ENCODE measurements at places on chromosomes 2 and 18.

GRCh38 chr2:36450466-36451196, 95.1 kb downstream of the CRIM1 start:
- DNase-seq: no peak

DNA sequence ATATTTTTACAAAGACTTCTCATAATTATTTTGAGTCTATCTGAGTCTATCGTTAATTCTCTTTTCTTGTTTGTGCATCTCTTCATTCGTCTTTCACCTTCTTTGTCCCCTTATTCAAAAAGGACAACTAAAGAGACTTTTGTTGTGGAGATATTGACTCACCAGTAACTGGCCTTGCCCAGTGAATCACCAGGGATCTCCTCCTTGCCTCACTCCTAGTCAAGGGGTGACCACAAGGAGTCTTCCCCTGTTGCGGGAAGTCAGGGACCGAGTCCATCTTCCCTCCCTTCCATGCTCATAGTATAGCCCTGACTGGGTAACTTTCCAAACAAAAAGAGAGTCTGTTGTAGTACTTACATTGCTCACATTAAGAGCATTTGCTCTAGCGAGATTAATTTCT, 158.9 kb downstream of the NEB start:
- no peak for DNase-seq

DNA sequence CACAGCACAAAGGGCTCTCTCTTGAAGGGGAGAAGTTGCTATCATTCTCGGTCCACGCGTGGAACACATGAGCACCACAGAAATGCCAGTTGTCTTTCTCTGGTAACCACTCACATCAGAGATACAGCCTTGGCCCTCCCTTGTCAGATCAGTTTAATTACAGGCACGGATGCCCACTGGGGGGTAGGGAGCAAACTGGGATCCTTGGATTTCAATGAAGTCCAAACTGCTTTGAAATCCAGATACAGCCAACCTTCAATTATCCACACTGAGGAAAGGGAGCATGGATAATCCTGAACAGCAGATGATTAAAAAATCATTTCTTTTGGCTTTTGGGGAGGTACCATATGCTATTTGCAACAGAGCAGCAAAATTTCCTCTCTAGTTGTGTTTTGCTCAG, 63.7 kb upstream of the DAPL1 start:
- DNase-seq: no peak

- DNase-seq: no peak
These were observed 579.2 kb downstream of the BCL11A start for GRCh38 chr2:59974051-59974766.

DNA sequence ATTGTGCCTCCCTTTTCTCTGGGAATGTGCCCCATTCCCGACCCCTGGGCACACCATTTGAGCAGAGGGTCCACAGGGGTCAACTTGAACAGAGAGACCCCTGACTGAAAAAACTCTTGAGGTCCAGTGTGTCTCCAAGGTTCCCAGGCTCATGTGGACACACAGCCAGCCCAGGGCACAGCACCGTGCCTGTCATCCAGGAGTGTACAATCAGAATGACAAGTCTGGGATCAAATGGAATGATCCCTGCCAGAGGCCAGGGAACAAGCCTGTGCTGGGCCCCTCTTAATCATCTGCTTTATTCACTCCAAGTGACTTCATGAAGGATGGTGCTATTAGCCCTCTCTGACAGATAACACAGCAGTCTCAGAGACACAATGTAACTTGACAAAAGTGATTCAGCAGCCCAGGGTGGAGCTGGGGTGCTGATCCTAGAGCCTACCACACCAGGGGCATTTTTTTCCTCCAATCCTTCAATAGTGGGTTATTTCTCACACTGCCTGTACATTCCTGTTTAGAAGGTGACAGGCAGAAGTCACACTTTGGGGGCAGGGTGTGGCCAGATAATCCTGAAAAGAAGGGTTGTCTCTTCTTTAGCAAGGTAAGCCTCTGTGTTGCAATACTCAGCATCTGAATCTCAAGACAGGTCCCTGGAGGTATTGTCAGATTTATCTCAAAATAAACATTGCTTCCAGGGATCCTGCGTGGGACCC, 84.0 kb upstream of the TMEM200C start:
- no peak for DNase-seq

- no peak for DNase-seq
These were observed 592 bp upstream of the MARS2 start for GRCh38 chr2:197704434-197705120.

DNA sequence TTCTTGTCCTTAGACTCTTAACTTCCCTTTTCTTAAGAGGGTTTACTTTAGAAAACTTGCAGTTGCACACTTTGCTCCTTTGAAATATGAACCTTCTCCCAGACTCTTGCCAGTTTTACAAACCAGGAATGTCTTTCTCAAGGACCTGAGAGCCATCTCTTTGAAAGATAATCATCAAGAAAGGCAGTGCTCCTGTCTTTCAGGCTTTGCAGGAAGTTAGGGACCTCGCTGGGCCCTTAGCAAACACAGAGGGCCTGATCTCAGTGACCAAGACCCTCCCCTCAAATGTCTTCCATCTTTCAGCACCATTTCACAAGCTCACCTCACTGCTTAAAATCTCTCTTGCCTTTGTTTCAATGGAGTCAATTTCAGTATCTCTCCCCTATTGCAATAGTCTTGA, 32.0 kb upstream of the NYAP2 start:
- no peak for DNase-seq

- DNase-seq: peak; percentile 55
These were observed 37.0 kb downstream of the TGFA start for GRCh38 chr2:70516596-70516995.

- DNase-seq: no peak
These were observed 127.1 kb downstream of the GREB1L start for GRCh38 chr18:21369146-21369545.

GRCh38 chr18:58051765-58052460, 7.9 kb downstream of the NEDD4L start:
- DNase-seq: no peak

GRCh38 chr2:69764286-69765095, 22.6 kb downstream of the ANXA4 start:
- no peak for DNase-seq

GRCh38 chr18:78612801-78613200, 366.8 kb upstream of the SALL3 start:
- no peak for DNase-seq

DNA sequence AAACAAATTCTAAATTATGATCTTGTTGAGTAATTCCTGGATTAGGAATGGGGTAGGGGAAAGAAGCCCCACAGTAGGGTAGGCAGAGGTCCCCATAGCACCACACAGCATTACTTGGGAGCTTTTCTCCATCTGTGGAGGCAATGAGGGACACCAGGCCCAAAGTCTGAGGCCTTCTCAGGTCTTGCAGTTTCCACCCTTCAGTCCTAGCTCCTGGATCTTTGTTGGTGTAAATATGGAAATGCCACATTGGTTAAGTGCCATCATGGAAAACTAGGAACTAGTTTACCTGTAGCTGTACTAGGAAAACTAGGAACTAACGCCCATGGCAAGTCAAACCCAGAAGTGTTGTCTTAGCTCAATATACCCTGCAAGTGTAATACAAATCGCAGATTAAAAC, 113.3 kb upstream of the DAPL1 start:
- DNase-seq: no peak

GRCh38 chr2:8119782-8120505, 561.9 kb upstream of the ID2 start:
- DNase-seq: no peak

DNA sequence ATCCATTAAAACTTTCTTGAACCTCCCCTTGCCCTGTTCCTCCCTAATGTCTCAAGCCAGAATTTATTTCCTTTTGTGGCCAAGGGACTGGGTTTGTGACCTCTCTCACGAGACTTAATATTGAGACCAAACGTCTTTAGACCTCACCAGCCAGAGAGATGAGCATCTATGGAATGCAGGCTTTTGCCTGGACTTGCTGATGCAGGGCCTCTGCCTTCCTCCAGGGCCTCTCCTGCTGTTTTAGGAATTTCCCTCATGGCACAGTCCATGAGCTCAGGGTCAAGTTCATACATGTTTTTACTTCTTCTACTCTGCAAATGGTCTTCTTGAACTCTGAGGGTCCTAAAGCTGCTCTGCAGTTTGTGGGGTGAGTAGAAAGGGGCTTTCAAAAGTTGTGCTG, 22.3 kb downstream of the IL1B start:
- no peak for DNase-seq
